ENCODE measurements at places on chromosomes 3 and 15. TPM values are rescaled to one million over a fixed set of nuclear protein-coding genes. Genes with fewer than 3 reads are reported as not detected.

APOD gene
- total RNA-seq: 322 TPM

CDHR4 gene
- total RNA-seq: not detected

GRAMD1C gene
- total RNA-seq: 1.1 TPM

CAPN3 gene
- 2.6 TPM for total RNA-seq

ULK4 gene
- total RNA-seq: 3.7 TPM

Data from Right ventricle myocardium superior (tissue), 1 donor.